ENCODE measurements at places on chromosomes 2 and 18.

- H3K4me1 ChIP-seq = no peaks in the 10 kb centered on the region
- H3K4me3 ChIP-seq = no peak overlapping the region
- DNase-seq = no peak
- H3K27me3 ChIP-seq = no peaks in the 10 kb centered on the region
These were observed 190.4 kb downstream of the RIT2 start for GRCh38 chr18:42925036-42925435.

DNA sequence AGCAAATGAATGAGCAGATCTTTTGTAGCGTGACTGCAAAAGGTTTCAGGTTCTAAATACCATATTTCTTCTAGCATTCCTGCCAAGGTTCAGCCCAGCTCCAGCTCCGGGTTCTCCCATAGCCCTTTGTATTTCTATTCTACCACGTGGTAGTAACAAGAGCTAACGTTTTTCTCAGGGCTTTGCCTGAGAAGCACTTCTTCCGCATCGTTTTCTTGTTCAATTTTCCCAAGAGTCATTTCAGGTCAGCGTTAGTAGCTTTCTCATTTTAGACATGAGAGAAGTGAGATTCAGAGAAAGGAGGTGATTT is 120.1 kb upstream of the MYCN start:
- H3K4me3 ChIP-seq = no peak overlapping the region
- no peaks in the 10 kb centered on the region for H3K36me3 ChIP-seq
- no peaks in the 10 kb centered on the region for H3K4me1 ChIP-seq
- H3K27me3 ChIP-seq = peaks cover 3% of the 10 kb centered on the region
- no peak for DNase-seq

DNA sequence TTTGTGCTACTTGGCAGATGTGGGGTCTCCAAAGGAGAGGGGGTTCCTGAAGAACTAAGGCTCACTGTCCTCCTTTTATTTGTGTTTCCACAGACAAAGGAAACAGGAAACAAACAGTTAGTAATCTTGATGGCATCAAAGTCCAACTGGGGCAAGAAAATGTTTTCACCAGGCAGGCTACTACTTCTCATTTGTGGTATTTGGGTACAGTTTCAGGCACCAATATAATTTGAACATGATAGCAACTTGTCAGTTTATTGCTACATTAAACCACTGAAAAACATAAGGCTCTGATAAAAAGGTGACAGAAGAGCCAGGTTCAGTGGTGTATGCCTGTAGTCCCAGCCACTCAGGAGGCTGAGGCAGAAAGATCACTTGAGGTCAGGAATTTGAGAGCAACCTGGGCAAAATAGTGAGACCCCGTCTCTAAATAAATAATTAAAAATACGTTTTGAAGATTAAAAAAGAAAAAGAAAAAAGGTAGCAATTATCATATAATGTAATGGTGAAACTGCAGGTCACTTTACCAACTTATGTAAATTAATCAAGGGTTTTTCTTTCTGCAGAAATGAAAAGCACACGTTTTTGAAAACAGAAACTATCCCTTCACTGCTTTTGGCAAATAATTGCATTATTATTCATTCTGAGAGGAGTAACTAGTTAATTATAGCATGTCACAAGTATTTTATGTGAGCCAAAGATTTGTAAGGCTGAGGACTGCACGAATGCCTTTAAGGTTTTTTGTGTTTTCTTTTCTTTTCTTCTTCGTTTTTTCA is 157.5 kb upstream of the CAVIN2 start:
- H3K4me3 ChIP-seq = no peak overlapping the region
- H3K27ac ChIP-seq = no peak overlapping the region
- H3K36me3 ChIP-seq = no peaks in the 10 kb centered on the region
- no peak for DNase-seq
- no peaks in the 10 kb centered on the region for H3K4me1 ChIP-seq

DNA sequence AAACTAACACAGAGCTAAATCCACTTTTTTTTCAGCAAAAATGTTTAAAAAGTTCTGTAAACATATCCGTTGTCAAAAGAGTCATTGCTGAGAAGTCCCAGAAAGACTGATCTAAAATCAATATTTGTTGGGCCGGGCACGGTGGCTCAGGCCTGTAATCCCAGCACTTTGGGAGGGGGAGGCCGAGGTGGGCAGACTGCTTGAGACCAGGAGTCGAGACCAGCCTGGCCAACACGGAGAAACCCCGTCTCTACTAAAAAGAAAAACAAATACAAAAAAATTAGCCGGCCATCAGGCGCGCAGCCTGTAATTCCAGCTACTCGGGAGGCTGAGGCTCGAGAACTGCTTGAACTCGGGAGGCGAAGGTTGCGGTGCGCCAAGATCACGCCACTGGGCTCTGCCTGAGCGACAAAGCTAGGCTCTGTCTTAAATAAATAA is 1.4 kb downstream of the OLA1 start:
- DNase-seq = no peak
- peaks cover 8% of the 10 kb centered on the region for H3K36me3 ChIP-seq

DNA sequence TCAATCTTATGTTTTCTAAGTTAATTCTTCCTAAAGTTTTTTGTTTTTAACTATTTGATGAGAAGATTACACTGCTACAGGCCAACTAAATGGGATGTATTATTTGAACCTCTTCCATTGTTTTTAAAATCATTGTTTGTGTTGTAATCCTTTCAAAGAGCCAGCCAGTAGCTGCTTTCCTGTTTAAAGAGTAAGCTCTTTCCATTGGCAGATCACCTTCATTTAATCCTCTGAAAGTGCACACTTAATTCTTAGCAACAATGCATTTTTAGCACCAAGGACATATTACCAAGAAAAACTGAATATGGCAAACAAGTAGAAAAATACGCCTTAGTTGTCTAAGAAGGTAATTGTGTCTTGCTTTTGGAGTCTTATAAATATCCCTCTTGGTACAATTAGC is 54.0 kb downstream of the MEIS1 start:
- no peaks in the 10 kb centered on the region for H3K36me3 ChIP-seq
- DNase-seq = no peak
- H3K27ac ChIP-seq = no peak overlapping the region
- H3K4me3 ChIP-seq = no peak overlapping the region
- peaks cover 43% of the 10 kb centered on the region for H3K4me1 ChIP-seq
